ENCODE measurements at places on chromosomes 6 and 20.

DNA sequence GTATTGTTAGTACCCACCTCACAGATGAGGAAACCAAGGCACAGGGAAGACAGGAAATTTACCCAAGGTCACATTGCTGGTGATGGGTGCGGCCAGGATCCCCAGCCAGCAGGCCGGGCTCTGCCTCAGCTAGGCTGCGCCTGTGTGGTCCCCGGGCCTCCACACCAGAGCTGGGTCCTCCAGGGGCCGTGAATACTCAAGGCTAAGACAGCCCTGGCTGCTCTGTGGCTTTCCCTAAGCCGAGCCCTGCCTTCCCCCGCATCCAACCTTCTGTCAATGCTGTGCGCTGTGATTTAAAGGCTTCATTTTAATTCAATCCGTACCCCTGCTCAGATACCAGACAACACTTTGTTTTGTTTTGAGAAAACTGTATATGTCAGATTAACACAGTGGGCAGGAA is 246.7 kb downstream of the TTLL2 start:
- DNase-seq = no peak

GRCh38 chr6:166820070-166820469 is 136.3 kb downstream of the RNASET2 start:
- DNase-seq = no peak

DNA sequence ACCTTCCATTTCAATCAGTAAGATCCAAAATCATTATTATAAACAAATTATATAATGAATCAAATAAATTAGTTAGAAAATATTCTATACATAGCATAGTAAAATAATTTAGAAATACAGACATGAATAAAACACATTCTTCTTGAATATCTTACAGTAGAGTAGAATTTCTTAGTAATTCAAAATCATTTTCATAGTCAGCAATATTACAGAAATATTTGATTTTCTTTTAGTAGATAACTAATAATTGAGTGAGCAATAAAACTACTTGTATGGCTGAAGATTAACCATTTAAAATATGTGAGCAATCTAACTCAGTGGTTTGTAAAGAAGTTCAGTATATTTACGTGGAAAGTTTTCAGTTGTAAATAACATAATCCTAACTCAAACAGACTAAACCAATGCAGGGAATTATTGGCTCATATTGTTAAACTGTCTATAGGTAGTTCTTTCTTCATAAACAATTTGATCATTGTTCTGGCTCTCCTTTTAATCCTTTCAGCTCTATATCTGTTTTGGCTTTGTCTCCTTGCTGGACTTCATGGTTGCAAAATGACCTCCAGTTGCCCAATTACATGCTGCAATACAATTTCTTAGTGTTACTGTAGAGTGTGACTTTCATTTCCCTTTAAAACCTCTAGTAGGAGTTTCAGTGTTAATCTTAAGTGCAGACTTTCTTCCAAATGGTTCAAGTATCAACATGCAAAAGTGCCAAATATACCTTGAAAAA is 307.5 kb downstream of the EYS start:
- DNase-seq = no peak

- DNase-seq = no peak
These were observed 160.5 kb downstream of the TFAP2B start for GRCh38 chr6:50979171-50979525.
